ENCODE measurements at places on chromosomes 16 and 17.

GRCh38 chr17:36468903-36469635, 17.4 kb upstream of the ZNHIT3 start:
- H3K4me1 ChIP-seq: peaks cover 15% of the 10 kb centered on the region
- peaks cover 57% of the 10 kb centered on the region for H3K27me3 ChIP-seq
- no peaks in the 10 kb centered on the region for H3K36me3 ChIP-seq
- DNase-seq: no peak

- no peak overlapping the region for H3K27ac ChIP-seq
- H3K4me1 ChIP-seq: no peaks in the 10 kb centered on the region
- H3K27me3 ChIP-seq: no peaks in the 10 kb centered on the region
- no peak overlapping the region for H3K4me3 ChIP-seq
- DNase-seq: no peak
- H3K36me3 ChIP-seq: no peaks in the 10 kb centered on the region
These were observed 33.0 kb upstream of the TOM1L1 start for GRCh38 chr17:54867634-54868033.

GRCh38 chr17:3812771-3813170, 11.8 kb upstream of the ITGAE start:
- H3K27me3 ChIP-seq: no peaks in the 10 kb centered on the region
- H3K36me3 ChIP-seq: peaks cover 22% of the 10 kb centered on the region
- H3K4me3 ChIP-seq: no peak overlapping the region
- no peak for DNase-seq
- H3K27ac ChIP-seq: no peak overlapping the region
- H3K4me1 ChIP-seq: peaks cover 28% of the 10 kb centered on the region

GRCh38 chr16:4306470-4307214, 9.2 kb upstream of the GLIS2 start:
- H3K4me1 ChIP-seq: peaks cover 27% of the 10 kb centered on the region
- H3K27me3 ChIP-seq: no peaks in the 10 kb centered on the region
- DNase-seq: peak; percentile 36
- H3K27ac ChIP-seq: peak overlapping the region; percentile 96

DNA sequence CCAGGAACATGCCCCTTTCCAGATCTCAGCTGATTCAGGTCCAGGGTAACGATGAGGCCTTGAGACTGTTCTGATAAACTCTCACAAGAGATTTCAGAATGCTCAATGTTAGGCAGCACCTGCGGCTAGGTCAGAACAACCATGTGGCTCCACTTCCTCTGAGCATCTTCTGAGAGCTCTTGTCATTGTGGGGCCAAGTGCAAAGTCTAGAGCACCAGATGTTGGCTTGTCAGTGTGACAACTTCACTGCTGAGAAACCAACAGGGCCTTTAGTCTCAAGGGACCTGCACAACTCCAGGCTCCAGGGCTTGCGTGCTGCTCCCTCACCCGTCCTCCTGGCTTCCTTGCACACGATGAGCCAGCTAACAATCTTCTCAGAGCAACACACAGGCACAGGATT, 29.0 kb downstream of the FCSK start:
- no peak for DNase-seq
- no peak overlapping the region for H3K27ac ChIP-seq
- no peak overlapping the region for H3K4me3 ChIP-seq
- H3K36me3 ChIP-seq: peaks cover 5% of the 10 kb centered on the region
- H3K4me1 ChIP-seq: no peaks in the 10 kb centered on the region
- H3K27me3 ChIP-seq: no peaks in the 10 kb centered on the region

- no peaks in the 10 kb centered on the region for H3K36me3 ChIP-seq
- no peak for DNase-seq
- H3K4me1 ChIP-seq: no peaks in the 10 kb centered on the region
- H3K27ac ChIP-seq: no peak overlapping the region
- H3K27me3 ChIP-seq: peaks cover 24% of the 10 kb centered on the region
- H3K4me3 ChIP-seq: no peak overlapping the region
These were observed 38.2 kb upstream of the SBK1 start for GRCh38 chr16:28254158-28254557.

All from naive B cell (primary cell).